ENCODE measurements at places on chromosomes 4 and X.

DNA sequence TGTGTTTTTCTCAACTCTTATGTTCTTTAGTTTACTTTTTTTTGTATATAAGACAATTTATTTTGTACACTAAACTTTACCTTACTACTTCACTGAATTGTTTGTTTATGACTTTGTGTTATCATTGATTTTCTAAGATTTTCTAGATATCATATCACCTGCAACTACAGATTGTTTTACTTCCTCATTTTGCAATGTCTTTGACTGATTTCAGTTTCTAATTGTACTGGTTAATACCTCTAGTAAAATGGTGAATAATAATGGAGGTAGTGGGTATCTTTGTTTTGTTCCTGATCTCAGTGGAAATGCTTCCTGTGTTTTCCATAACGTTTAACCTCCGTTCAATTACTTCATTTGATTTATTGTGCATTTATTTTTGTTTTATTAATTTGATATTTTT is 490.2 kb downstream of the TLL1 start:
- no peak for DNase-seq

DNA sequence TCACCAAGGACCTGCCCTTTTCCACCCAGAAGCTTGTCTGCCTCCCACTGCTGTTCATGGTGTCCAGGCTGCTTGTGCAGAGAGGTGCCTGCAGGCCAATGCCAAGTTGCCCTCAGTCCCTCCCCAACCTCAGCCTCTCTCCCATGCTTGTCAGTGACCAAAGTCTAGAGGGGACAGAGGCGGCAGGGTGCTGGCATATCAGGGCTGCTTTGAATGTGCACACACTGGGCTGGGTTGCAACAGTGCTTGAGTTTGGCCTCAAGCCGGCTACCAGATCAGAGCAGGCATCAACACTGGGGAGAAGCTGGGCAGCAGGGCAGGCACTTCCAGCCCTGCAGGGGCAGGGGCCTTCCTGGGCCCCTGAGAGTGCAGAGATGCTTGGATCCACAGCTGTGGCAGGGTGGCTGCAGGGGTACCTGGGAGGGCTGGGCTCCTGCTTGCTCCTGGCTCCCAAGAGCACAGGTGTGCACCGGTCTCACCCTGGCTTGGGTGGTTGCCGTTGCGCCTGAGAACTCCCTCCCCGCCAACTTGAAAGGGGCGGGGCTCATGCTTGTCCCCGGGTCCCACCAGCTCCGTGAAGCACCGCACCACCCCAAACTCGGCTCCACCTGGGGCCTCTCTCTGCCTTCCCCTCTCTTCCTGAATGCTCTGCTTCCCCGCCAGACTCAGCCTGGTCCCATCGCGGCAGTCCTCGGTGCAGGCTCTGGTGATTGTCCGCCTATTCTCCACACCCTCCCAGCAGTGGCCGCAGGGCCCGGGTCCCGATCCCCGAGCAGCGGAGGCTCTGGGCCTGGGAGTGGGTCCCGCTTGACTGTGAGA is 1681.9 kb upstream of the ADGRL3 start:
- no peak for DNase-seq

DNA sequence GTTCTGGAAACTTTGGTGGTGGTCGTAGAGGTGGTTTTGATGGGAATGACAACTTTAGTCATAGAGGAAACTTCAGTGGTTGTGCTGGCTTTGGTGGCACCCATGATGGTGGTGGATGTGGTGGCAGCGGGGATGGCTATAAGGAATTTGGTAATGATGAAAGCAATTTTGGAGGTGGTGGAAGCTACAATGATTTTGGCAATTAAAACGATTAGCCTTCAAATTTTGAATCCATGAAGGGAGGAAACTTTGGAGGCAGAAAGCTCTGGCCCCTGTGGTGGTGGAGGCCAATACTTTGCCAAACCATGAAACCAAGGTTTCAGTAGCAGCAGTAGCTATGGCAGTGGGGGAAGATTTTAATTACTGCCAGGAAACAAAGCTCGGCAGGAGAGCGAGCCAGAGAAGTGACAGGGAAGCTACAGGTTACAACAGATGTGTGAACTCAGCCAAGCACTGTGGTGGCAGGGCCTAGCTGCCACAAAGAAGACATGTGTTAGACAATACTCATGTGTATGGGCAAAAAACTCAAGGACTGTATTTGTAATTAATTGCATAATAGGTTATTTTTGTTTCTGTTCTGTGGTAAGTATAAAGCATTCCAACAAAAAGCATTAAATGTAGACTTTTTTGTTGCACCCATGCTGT is 23.2 kb upstream of the SOD3 start:
- no peak for DNase-seq

DNA sequence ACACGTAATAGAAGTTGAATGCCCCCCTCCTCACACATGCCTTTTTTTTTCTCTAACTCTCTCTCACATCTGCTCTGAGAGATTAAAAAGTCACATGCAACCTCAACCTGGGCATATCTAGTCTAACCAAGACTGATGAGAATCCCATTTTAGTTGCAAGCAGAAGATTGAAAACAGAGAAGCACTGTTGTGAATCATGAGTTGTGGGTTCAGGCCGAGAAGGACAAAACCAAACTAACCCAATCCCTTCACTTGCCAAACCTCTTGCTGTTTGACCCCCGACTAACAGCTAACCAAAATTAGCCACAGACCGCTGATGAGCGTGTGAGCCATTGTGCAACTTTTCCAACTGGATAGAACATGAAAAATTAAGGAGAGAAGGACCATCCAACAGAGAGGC is 31.8 kb downstream of the CXCL1 start:
- DNase-seq, result no peak

DNA sequence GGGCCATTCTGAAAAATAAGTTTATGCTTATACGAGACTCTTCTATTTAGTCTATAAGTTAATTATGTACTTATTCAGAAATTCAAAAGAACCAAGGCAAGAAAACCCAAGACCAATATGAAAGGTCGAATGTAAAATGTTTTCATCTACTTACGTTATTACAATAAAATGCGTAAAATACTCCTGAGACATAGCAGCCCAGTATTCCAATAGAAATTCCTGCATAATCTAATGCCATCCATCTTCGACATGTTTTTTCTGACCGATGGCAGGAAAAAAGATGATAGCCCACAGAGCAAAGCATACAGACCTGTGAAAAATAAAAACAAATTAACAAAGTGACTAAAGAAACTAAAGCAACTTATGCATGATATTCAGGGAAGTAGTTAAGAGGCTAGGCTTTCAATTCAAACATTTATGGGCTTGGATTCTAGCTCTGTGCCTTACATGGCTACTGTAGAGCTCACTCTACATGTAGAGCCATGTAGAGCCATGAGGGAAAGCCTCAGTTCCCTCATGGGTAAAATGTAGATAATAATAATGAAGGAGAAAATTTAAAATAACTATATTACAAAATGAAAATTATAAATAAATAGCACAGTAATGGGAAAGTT is 9.1 kb downstream of the PAQR3 start:
- no peak for DNase-seq

GRCh38 chr4:113979148-113979904 is at the start of gene ARSJ:
ARSJ (minus strand) TSS chr4:113979647; CDS start chr4:113978834, 813 bp downstream.
- DNase-seq, result peak; percentile 6

DNA sequence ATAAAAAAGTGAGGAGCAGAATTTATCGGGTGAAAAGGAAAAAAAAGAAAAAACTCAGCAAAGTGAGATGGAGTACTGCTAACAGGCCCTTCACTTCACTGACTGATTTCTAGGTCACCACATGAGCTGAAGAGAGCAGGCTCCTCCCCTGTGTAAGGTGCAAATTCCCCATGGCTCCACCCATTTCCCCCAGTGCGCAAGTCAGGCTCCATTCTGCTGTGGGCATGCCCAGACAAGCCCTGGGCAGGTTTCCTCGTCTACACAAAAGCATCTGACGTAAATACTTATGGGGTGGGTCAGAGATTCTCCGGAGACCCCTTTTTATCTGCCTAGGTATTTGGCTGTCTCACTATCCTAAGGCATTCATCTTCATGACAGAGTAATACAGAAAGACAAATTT is 157.9 kb downstream of the MAGEB5 start:
- no peak for DNase-seq

DNA sequence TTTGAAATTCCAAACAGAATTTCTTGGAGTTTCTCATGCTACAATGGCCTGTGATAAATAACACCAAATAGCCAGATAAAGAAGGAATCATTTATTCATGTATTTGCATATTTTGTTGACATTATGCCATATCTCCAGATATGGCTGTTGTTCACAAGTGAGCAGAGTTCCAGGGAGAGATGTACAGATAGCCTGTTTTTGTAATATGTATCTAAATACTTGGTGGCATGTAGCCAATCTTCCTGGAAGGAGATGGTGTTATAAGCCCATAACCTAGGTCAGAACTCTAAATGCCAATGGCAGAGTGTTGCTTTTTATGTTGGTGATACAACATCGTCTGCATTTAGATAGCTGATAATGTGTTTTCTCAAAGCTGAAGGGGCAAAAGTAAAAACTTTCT is 292.2 kb downstream of the FBXO8 start:
- no peak for DNase-seq

- no peak for DNase-seq
Measured at GRCh38 chr4:123893011-123893981, 496.7 kb downstream of the SPRY1 start.

- no peak for DNase-seq
Measured at GRCh38 chr4:154137320-154137905, 348.5 kb upstream of the SFRP2 start.

DNA sequence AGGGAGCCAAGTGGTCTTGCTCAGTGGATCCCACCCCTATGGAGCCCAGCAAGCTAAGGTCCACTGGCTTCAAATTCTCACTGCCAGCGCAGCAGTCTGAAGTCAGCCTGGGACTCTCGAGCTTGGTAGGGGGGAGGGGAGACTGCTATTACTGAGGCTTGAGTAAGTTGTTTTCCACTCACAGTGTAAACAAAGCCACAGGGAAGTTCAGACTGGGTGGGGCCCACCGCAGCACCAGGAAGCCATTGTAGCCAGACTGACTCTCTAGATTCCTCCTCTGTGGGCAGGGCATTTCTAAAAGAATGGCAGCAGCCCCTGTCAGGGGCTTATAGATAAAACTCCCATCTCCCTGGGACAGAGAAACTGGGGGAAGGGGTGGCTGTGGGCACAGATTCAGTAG is 721.0 kb upstream of the NDST4 start:
- DNase-seq, result no peak

GRCh38 chr4:3320361-3321023 is 27.7 kb downstream of the RGS12 start:
- DNase-seq, result no peak

DNA sequence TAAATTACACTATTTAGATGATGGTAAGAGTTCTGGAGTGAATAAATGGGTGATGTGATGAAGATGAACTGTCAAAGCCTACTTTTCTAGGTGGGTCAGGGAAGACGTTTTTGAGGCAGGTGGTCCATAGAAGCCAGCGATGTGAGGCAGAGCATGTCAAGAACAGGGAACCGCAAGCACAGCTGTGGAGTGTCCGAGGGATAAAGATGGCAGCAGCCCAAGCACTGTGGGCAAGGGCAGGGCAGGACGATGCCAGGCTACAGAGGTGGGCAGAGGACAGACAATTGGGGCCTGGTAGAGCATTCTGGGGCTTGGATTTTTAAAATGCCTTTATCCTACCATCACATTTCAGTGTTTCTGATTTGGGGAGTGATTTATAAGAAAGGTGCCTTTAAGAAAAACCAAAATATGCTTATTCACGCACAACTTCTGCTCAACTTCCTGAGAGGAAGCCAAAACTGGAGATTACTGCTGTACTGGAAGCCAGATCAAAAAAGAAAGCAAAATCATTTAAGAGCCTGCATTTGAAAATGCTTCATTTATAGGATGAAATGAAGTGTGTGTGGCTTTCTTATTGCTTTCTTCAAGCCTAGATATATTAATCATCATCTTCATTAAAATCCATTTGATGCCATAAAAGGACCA is 119.0 kb upstream of the WDR17 start:
- DNase-seq, result no peak

DNA sequence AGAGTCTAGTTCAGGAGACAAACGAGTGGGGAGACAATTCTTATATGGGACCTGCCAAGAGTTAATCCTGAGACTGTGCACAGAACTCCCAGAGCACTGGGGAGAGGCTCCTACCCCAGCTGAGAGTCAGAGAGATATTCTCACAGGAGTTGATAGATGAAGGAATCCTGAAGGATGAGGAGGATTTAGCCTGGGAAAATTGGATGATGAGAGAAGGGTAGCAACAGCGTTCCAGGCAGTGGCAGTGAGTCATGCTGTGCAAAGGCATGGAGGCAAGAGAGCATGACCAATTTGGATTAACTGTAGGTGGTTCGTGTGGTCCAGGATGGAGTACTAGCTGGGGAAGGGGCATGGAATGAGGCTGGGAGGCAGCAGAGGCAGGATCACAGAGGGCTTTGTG is 318.6 kb downstream of the LDB2 start:
- no peak for DNase-seq

DNA sequence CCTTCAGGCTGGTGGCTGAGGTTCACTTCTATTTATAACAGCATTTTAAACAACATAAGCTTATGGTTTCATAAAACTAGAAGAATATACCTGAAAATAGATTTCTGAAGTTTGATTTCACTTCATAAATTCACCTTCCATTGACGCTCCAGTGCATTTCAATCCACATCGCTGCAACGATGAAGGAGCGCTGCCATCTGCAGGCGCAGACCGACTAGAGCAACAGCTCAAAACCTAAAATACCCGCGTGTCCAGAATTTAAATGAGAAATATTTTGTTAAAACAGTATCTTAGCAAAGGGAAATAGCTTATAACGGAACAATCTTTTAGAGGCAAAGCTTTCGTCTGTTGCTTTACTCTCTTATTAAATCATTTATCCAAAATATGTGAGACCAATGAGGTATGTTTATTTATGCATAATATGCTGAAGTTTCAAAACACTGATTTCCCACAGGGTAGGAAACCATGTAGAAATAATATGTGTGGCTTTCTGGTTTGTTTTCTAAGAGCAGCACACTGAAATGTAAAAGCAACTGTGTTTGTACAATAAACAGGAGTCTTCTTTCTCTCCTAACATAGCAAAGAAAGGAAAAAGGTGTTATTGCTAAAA is 816.4 kb upstream of the FRG1 start:
- no peak for DNase-seq

DNA sequence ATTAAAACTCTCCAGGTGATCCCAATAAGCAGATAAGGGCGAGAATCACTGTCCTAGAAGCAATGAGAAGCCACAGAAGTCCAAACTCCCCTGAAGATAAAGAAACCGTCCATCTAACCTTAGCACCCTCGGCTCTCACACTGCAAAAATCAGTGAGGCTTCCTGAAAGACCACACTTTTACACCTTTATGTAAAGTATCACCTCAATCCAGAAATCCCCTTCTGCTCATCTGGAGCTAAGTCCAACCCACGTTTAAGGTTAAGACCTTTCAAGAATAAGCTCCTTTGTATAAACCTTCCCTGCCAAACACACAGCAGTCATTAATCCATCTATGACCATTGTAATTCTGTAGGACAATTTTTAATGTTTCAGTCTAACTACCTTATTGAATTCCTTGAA is 41.7 kb downstream of the LIN54 start:
- no peak for DNase-seq

DNA sequence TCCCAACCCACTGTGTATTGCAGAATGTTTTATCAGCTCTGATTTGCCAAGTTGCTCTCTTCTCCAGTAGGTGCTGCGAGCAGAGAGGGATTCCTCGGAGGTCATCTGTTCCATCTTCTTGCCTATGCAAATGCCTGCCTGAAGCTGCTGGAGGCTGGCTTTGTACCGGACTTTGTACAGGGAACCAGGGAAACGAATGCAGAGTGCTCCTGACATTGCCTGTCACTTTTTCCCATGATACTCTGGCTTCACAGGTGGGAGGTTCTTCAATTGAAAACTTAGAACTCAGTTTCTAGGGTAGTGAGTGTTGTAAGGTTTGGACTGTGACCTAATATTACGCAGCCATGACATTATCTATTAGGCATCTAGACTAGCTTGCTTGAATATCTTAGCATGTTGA is 24.9 kb downstream of the AR start:
- DNase-seq, result no peak

All from activated T-cell treated with anti-CD3 and anti-CD28 coated beads for 24 hours (primary cell).